NCI-H1694 treated with DMSO at 0.1 percent for 48 hours (cell line): ENCODE measurements at places on chromosomes 16 and 17.
A peak's percentile ranks its signal among the peaks of the same experiment; 100 is the strongest.

DNA sequence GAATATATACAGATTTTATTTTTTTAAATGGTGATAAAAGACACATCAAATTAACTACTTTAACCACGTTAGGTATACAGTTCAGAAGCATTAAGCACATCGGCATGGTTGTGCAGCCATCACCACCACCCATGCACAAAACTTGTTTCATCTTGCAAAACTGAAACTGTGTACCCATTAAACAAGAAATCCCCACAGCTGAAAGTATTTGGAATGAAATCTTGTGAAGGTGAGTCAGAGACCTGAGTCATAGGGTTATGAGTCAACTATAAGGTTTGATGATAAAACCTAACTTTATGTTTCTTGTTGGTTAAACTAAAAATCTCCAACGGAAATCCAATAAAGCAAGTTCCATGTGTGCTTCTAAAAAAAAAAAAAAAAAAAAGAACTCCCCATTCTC, 561.6 kb upstream of the PSMD7 start:
- DNase-seq, result no peak

GRCh38 chr16:46583036-46583435, 38.1 kb downstream of the SHCBP1 start:
- DNase-seq, result no peak

DNA sequence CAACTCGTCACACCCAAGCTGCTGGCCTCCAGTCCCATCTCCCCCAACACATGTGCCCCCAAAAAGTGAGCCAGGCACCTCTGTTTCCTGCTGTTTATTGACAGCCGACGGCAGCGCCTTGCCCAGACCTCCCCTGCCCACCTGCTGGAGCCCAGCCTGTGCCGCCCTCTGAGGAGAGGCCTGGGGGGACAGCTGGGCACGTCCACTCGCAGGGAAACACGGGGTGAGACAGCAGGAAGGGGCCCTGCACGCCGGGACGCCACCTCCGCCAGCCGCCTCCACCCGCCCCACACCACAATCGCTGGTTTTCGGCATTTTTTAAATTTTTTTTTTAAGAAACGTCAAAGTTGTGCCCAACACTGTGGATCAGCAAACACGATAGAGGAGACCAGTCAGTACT, 19.3 kb downstream of the CASKIN1 start:
- DNase-seq, result no peak

- DNase-seq, result no peak
These were observed 40.3 kb downstream of the HOXB1 start for GRCh38 chr17:48490451-48490892.

DNA sequence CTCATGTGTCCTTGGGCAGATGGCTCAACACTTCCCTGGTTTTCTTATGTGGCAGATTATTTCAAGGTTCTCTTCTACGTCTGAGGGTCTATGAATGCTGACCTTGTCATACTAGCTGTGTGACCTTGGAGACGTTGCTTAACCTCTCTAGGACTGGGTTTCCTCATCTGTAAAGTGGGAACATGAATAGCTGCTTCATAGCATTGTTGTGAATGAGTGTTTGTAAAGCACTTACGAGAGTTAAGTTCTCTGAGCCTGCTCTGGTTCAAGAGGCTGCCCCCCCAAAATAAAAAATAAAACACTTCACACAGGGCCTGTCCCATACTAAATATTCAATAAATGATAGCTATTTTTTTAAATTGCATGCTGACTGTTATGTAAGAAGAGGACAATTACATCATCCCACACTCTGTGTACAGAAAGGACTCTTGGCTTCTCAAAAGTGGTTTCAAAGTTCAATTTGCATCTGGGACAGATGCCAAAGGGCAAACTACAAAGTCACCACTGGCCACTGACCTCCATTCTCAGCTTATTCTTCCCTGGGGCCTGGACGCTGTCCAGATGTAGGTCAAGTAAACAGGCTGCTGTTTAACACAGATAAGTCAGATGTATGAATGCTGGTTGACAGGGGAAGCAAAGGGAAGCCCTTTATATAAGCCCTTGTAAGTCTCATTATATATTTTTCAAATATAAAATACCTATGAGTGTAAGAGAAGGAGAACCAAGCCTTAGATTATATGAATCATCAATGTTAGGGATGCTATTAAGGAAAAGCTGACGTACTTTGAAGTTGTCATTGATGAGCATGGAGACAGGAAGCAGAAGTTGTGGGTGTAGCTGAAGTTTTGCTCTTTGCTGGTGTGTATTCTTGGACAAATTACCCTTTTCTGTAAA, 15.4 kb upstream of the NDEL1 start:
- no peak for DNase-seq

DNA sequence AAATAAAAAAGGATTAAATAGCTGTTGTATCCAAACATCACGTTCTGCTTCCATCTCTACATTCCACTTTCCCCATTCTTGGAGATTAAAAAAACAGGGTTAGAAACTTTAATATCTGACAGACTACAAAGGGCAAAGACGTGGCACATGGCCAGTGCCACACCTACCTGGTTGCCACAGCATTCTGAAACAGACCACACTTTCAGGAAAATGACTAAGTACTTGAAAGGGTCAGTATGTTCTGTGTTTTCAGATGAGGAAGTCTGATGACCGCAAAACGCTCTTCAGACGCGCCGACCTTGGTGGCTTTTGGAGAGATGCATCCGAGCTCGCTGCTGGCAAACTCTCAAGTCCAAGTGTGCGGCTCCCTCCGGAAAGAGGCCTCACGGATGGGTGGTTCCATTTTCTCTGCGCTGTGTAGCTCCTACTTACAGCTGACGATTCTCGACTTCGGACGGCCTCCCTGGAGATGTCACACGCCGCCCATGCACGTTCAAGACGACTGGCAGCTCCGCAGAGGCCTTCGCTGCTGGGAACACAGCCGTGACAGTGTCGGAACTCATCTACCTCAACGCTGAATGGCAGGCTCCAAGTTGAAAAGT, 15.5 kb downstream of the MAP1LC3B start:
- no peak for DNase-seq

DNA sequence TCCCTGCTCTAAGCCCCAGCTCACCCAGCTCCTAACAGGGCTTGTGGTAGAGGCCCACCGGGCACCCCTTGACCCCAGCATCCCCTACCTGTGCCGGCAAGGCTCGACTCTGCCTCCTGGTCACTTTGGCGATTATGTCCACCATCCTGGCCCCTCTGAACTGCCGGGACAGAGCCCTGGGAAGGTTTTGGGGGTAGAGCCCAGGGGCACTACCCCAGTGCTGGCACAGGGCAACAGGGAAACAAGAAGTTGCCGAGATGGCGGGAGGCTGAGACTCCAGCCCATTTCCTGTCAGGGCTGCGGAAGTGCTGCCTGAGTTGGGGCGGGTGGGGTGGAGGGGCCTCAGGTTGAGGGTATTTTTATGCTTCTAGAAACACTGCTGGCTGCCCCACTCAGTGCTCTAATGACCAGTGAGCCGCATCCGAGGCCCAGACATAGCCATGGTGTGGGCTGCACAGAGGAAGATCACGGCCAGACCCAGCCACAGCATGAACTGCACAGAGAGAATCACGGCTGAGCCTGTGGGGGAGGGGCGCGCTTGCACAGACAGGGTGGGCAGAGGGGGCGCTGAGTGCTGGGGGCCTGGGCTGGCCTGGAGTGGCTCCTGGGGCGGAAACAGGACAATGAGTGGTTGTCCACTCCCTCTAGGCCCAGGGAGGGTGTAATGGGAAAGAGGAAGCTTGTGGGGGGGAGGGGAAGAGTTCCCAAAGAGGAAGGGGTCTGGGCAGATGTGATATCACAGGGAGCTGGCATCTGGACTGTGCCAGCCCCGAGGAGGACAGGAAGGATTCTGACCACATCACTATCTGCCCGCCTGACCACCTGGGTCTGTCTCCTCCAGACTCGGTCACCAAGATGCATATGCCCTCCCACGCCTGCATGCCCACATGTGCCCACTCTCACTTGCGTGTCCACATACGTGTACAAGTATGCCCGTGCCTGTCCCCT, 22.3 kb downstream of the ARHGAP27 start:
- DNase-seq, result no peak

GRCh38 chr16:66899945-66900710, 18.6 kb downstream of the CDH16 start:
- no peak for DNase-seq

GRCh38 chr16:55479430-55480140, 587 bp downstream of the MMP2 start:
- DNase-seq, result no peak

DNA sequence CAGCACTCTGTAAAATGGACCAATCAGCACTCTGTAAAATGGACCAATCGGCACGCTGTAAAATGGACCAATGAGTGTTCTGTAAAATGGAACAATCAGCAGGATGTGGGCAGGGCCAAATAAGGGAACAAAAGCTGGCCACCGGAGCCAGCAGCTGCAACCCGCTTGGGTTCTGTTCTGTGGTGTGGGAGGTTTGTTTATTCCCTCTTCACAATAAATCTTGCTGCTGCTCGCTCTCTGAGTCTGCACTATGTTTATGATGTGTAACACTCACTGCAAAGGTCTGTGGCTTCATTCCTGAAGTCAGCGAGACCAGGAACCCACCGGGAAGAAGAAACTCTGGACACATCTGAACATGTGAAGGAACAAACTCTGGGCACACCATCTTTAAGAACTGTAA, 20.5 kb downstream of the TMEM100 start:
- DNase-seq, result no peak

GRCh38 chr17:61504697-61505096, 52.5 kb downstream of the TBX4 start:
- no peak for DNase-seq

- DNase-seq, result no peak
These were observed 669.4 kb downstream of the CDH11 start for GRCh38 chr16:64452446-64452845.

- DNase-seq, result peak; percentile 49
These were observed 77.5 kb upstream of the N4BP1 start for GRCh38 chr16:48687421-48688038.

- no peak for DNase-seq
These were observed 16.0 kb downstream of the CD7 start for GRCh38 chr17:82301300-82301915.

DNA sequence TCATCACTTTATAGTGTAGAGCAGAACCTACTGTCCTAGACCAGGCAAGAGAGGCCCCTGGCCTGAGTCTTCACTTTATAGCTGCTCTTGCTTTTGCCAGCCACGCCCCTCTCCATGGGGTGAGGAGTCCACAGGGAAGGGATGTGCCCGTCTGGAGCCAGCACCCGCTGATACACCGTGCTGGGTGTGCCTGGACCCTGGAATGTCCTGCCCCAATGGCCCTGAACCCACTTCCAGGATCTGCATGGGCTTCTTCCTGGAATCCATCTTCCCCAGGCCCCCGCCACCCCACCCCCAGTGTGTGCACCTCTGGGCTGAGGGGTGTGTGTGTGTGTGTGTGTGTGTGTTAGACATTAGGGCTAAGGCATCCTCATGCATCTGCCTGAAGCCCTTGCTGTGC, 44.9 kb downstream of the MEOX1 start:
- no peak for DNase-seq

DNA sequence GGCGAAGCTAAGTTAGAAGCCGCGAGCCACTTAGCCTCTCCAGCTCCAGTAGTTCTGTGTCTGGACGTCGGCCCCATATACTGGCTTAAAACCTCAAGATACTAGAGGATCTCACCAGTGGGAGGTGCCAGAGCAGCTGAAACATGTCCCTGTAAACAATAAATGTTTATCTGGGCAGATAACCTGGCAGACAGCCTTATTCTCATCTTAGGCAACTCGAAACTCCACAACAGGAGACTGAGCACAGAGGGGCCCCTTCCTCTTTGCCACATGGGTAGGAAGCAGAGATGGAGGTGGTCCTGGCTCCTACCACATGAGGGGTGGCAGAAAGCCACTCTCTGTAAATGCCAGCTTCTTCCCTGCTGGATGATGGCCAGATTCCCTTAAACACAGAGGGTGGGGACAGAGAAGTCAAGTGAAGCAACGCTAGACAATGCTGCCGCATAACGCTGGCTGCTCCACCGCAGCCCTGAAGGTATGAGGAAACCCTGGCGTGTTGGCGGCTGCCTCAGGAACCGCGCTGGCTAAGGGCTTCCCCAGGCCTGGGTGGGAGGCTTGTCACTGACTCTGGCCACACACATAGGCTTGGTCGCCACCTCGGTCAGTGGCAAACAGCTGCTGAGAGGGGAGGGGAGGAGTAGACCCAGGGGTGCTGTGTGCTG, 67.9 kb downstream of the HIC1 start:
- peak; percentile 51 for DNase-seq

DNA sequence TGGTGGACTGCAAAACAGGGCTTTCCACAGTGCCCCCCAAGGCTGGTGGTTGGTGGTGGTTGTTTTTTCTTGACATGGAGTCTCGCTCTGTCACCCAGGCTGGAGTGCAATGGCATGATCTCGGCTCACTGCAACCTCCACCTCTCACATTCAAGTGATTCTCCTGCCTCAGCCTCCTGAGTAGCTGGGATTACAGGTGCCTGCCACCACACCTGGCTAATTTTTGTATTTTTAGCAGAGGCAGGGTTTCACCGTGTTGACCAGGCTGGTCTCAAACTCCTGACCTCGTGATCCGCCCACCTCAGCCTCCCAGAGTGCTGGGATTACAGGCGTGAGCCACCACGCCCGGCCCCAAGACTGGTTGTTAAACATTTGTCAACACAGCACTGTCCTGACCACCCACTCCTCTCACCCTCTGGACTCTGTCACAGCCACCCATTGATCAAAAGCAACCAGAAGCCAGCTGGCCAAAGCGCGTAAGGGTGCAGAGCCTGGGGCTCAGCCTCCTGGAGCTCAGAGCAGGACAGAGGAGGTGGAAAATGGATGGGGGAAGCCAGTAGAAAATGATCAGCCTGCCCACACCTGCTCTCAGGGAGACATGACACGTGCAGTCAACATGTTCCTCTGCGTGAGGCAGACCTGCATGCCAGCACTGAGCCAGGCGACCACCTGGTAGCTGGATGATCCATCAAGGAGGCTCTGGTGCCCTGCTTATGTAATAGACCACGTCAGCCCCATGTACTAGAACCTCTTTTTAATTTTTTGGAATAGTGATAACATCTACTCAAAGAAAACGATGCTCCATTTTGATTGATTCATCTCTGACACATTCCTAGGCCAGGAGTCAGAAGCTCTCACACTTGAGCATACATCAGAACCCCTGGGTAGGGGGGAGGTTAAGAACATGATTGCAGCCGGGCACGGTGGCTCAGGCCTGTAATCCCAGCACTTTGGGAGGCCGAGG, 14.8 kb upstream of the OSGIN1 start:
- DNase-seq, result no peak

DNA sequence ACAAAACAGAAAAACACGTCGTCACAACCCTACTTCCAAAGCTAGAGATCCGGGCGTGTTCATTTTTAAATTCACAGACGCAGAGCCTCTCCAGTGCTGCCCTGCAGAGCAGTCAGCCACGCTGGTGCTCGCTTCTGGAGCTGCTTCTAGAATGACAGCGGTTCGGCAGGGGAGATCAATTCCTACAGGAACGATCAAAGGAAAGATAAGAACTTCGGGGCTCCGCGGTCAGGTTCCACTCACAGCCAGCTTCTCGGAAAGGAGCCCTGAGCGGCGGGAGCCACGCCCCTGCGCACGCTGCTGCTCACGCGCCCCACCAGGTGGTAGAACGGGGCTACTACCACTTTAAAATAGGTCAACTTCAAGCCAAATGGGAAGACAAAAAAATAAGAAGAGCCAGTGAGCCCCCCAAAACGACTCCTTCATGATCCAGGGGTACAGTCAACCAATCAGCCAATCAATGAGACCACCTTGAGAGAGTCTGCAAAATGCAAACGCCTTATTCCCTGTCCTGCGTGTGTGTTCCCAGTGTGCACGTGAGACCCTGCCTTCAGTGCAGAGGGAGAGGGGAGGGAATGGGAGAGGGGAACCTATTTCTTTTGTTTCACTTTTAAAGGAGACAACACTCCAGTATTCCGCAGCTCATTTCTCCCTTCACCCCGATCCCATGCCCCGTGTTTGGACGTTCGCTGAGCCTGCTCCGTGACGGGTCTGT, 209.7 kb downstream of the RBFOX3 start:
- peak; percentile 53 for DNase-seq

- DNase-seq, result no peak
These were observed 106.2 kb downstream of the SNX11 start for GRCh38 chr17:48213797-48214196.
